ENCODE measurements at places on chromosomes 11 and 22.

DNA sequence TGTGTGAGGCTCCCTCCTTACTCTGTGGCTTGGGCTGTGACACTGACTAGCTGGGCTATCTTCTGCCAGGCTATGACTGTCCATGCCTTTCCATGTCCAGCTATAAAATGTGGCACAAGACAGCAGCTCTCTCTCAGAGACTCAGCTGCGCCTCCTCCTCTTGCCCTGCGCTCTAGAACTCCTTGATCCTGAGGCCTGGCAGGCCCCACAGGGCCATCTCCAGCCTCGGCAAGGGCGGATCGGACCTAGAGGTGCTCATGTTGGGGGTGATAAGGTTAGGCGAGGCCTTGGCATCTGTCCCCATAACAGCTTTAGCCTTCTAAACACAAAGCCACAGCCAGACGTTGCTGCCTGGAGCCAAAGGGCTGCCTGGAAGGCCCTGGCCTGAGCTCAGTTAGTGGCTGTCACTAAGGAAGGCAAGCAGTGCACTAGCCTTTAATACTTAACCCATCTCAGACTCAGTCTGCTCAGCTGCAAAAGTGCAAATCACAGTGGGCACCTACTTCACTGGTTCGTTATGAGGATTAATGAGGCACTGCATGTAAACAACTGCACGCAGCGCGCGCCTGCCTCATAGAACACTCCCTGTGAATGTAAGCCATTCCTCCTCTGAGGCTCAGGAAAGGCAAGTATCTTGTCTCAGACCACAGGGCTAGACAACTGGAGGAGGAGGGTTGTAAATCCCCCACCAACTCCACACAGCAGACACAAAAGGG lies 1.2 kb downstream of the GUCD1 start:
- DNase-seq: no peak

- no peak for DNase-seq
Measured at GRCh38 chr11:33778675-33779074, 4.4 kb upstream of the FBXO3 start.

- DNase-seq: no peak
Measured at GRCh38 chr11:13318498-13319295, 41.1 kb downstream of the BMAL1 start.

GRCh38 chr11:107731941-107732688 lies 20.3 kb upstream of the SLN start:
- no peak for DNase-seq

GRCh38 chr22:49712195-49712791 lies 115.4 kb downstream of the BRD1 start:
- no peak for DNase-seq

DNA sequence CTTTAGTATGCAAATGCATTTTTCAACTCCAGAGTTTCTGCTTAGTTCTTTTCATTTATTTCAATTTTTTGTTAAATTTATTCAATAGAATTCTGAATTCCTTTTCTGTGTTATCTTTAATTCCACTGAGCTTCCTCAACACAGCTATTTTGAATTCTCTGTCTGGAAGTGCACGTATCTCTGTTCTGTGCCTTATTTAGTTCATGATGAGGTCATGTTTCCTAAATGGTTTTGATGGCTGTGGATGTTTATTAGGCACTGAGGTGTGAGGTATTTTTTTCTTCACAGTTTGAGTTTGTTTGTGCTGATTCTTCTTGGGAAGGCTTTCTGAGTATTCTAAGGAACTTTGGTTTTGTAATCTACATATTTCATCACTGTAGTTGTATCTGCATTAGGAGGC lies 2042.8 kb upstream of the RAG2 start:
- no peak for DNase-seq

DNA sequence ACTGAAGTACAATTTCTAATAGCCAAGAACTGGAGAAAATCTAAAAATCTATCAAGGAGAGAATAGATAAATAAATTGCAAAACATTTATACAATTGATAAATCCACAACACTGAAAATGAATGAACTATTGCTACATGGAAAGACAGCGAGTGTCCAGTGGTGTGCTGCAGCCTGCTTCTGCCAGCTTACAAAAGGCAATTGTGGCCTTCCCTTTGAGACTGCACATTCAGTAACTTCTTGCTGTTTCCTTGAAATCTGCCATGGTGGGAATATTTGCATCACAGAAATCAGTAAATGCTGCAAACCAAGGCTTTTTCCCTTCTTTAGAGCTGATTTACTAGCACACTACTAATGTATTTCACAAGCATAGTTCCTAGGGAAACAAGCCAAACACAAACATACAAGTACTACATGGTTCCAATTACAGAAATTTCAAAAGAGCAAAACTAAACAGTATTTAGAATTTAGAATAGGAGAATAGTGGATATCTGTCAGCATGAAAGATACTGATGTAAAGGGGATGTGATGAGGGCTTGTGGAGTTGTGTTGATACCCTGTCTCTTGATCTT lies 76.9 kb upstream of the TRIM77 start:
- DNase-seq: no peak

DNA sequence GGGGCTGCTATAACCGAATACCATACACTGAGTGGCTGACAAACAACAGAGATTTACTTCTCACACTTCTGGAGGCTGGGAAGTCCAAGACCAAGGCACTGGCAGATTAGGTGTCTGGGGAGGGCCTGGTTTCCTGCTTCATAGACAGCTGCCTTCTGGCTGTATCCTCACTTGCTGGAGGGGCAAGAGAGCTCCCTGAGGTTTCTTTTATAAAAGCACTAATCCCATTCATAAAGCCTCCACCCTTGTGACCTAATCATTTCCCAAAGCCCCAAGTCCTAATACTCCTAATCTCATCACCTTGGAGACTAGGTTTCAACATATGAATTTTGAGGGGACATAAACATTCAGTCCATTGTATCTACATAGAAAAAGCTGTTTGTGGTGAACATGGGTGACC lies 131.8 kb downstream of the KIRREL3 start:
- DNase-seq: no peak

DNA sequence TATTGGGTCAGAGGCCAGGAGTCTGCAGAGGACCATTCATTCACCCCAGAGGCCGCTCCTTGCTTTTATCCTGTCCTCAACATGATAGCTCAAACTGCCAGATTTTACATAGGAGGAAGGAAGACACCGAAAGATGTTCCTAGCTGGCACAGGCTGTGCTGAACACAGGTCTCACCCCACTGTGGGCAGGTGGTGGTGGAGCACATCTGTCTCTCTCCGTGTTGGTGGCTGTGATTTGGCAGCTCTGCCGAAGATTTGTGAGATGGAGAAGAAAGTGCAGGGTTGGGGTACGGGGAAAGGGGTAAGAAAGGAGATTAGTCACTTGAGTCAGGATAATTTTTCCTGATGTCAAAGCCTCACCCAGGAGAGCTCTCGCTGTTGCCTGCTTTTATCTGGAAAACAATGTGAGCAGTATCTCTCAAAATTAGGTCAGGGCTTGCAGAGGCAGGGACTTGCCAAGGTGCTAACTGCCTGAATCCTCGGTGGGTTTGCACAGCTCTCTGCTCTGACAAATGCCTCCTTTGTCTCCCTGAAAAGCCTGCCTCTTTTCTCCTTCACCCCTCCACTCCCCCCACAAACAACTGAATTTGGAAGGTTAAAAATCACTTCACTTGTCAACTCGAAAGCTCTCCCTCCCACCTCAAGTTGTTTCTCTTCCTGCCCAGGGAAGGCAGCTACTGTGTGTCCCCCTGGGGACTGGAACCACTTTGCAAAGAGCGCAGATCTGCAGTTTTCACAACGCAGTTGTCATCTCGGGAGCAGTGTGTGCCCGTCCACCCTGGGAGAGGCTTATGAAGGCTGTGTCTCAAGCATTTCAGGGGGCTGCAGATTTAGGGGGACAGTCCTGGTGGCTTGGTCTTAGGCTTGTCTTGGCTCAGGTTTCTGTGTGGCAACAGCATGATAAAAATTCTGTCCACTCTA lies 299.7 kb downstream of the ST3GAL4 start:
- no peak for DNase-seq

DNA sequence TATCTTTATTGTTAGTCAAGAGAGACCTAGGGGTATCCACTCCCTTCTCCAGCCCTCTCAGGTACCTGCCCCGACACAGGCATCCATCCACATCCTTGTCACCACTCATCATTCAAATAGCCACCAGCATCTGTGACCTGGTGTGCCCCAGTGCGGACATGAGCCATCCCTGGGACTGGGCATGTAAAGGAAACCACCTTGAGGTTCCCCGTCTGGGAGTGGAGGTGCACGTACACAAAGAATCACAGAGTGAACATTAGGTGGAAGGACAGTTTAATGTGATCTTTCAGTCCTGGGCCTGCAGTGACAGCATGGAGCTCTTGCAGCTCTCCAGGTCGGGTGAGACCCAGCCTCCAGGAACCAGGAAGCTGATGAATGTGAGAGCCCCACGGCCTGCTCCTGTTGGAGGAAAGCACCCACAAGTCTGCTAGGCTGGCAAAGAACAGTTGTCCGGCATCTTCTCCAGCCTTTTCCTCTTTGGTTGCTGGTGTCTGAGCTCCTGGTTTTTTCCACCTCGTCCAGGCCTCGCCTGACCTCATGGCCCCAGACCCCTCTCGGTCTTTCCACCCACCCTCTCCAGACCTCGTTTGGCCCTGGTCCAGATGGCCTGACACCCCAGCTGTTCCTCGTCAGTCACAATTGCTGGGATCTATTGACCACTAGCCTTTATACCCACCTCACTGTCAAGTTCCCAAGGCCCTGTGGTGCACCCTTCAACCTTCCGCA lies 16.5 kb downstream of the PSMD13 start:
- DNase-seq: no peak

DNA sequence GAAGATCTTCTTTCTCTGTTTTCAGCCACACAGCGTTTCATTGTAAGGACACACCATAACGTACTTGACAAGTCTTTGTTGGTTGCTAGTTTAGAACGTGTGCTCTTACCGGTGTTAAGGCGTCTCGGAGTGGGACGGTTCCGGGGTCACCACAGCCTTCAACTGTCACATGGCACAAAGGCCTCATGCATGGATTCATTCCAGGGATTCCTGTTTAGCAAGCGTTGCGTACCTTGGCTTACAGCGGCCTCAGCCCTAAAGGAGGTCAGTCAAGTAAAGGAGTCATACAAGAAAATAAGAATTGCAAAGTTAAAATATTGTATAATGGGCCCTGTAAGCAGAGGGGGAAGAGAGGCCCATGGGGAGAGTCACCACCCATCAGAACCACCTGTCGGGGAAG lies 2.2 kb upstream of the SCGB1A1 start:
- DNase-seq: no peak

DNA sequence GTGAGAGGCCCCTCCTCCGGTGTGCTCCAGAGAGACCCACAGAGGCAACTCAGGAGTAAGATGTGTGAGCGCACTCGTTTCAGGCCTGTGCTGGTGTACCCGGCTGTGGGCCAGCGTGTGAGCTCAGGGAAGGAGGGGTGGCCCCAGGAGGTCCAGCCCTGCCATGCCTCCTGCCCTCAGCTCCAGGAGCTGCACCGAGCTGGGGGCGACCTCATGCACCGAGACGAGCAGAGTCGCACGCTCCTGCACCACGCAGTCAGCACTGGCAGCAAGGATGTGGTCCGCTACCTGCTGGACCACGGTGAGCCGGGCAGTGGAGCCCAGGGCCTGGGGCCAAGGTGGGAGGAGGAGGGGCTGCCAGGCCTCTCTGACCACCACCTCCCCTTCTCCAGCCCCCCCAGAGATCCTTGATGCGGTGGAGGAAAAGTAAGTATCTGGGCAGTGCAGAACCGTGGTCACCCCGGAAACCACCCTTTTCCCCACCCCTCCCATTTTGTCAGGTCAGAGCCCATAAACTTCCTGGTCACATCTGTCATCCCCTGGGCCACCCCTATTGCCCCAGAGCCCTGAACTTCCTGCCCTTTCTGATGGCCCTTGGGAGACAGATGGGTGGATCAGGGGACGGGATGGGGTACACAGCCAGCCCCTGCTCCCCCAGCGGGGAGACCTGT lies 2.5 kb upstream of the MDK start:
- DNase-seq: no peak

DNA sequence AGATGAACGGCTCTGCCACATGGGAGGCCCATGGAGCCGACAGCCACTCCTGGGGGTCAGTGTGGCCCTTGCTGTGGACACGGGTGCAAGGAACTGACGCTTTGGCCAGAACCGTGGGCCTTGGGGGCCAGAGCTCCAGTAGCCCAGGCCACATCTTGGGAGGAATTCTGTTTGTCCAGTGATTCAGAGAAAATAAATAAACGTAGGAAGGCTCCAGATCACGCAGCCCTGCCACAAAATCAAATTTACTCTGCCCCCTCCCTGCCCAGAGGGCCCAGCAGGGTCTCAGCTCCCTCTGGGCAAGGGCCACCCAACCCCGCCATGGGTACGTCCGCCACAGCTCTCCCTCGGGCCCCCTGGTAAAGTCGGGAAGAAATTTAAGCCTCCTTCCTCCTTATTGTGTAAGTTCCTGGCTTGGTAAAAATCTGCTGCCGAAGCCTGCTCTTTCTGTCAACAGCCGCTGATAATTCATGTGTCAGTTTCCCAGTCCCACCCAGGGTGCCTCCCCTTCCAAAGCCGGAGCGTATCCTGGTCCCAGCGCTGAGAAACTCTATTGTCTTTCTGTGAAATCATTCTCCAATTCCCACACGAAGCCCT lies 6.9 kb upstream of the MUC5AC start:
- no peak for DNase-seq

- DNase-seq: no peak
Measured at GRCh38 chr22:29936186-29936585, 53.2 kb downstream of the MTMR3 start.

- DNase-seq: no peak
Measured at GRCh38 chr11:130141561-130142341, 17.8 kb upstream of the ST14 start.

DNA sequence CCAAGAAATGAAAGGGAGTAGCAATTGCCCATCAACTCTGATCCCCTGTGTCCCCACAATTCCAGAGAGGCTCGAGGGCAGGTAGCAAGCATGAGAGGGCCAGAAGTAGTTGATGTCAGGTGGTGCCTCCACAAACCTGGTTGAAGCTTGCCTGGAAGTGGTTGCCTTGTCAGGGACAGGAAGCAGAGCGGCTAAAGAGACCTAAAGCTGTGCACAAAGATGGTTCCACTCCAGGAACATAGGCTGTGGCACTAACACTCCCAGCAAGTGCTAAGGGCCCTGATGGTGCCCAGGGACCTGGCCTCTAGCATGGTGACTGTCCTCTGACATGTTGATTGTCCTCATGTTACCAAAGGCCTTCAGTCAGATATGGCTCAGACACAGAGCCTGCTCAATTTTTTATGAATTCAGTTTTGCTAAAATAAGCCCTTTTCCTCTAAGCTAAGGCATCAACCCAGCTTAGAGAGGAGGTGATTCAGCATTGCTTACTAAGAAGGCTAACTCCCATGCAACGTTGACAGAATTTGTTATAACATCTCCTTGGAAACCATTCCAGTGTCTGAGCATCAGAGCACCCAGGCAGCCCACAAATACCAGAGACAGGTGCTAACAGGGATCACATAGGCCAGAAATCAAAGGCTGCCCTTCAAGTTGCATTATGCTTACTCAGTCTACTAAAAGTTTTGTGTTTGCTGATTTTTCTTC lies 196.3 kb upstream of the ARHGAP20 start:
- DNase-seq: no peak

All from activated CD4-positive, alpha-beta T cell treated with anti-CD3 and anti-CD28 coated beads, Interleukin-2, amount 50 U/mL, for 1 hour (primary cell).